ENCODE measurements at places on chromosomes 13 and 19. TPM values are rescaled to one million over a fixed set of nuclear protein-coding genes. Genes with fewer than 3 reads are reported as not detected.

GRCh38 chr13:55563267-55563666 is 1577.5 kb upstream of the PRR20A start:
- no peaks in the 10 kb centered on the region for H3K27me3 ChIP-seq
- no peak overlapping the region for H3K4me3 ChIP-seq
- H3K4me1 ChIP-seq = no peaks in the 10 kb centered on the region
- H3K27ac ChIP-seq = no peak overlapping the region

Gene DOHH
- total RNA-seq = 8.3 TPM

Gene FUT1
- 0.32 TPM for total RNA-seq

GRCh38 chr13:97134364-97135095 is 87.6 kb upstream of the MBNL2 start:
- no peak overlapping the region for H3K4me3 ChIP-seq
- H3K36me3 ChIP-seq = no peaks in the 10 kb centered on the region
- no peak for DNase-seq
- no peaks in the 10 kb centered on the region for H3K4me1 ChIP-seq
- H3K27me3 ChIP-seq = no peaks in the 10 kb centered on the region
- no peak overlapping the region for H3K27ac ChIP-seq

GRCh38 chr19:33883859-33884519 is 87.3 kb downstream of the KCTD15 start:
- no peak overlapping the region for H3K4me3 ChIP-seq
- H3K27me3 ChIP-seq = no peaks in the 10 kb centered on the region
- H3K4me1 ChIP-seq = no peaks in the 10 kb centered on the region
- no peaks in the 10 kb centered on the region for H3K36me3 ChIP-seq
- no peak overlapping the region for H3K27ac ChIP-seq
